ENCODE measurements at places on chromosomes 7 and 10.

DNA sequence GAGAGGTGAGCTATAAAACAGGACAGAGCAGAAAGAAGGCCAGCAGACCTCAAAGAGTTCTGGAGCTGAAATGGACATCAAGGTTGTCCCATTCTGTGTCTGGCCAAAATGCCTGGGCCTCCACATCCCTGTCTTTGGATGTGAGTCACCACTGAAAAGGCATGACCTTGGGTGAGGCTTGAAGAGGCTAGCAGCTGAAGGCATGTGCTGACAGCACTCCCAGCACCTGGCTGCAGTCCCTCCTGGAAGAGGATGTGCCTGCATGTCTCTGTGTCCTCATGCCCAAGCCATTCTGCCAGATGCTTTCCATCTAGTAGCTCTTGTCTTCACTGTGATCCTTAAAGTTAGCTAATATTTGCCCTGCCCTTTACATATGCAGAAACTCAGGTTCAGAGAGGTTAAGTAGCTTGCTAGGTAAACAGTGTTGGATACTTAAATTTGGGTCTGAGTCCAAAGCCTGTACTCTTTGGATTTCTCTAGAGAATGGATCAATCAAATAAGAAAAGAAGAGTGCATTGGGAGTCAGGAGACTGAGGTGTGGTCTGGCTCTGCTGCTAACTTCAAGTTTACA, 35.8 kb downstream of the HECW1 start:
- no peak for DNase-seq

- DNase-seq = no peak
Observed at GRCh38 chr10:62662486-62662885, 142.0 kb upstream of the ADO start.

DNA sequence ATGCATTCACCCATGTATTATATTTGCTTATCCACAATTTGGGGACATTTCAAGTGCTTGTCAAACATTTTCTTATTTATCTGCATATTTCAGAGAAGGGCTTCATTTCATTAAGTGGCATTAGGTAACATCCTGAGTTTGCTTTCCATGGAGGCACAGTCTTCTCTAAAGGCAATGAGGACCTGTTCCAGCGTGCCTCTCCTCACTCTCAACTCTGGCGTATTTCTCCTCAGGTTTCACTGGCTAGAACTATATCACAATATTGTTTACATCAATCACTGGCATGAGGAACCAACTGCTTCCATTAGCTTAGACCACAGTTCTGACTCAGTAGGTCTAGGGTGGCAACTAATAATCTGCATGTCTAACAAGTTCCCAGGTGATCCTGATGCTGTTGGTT, 177.2 kb downstream of the TAX1BP1 start:
- no peak for DNase-seq

DNA sequence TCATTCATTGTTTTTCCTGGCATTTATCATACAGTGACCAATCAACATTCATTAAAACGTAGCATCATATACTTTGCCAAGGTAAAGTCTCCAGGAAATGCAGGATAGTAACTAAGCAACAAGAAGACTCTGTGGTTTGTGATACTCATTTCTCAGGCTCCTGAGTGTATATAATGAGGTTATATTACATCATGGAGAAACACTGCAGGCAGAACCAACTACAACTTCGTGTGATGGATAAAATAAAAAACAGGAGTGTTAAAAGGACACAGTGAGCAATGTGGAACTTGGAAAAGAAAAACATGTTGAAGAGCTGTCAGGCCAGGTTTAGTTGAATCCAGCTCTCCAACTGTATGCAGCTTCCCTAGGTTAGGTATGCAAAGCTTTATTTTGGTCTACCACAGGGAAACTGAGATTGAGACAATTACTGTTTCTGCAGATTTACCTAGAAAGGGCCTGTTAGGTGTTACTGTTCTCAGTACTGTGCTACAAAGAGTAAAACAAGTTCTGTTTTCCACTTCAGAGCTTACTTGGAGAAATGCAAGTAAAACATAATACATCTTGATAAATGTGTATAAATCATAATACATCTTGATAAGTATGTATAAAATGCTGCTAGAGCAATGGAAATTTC, 7.8 kb upstream of the CCNY start:
- peak; percentile 67 for DNase-seq

DNA sequence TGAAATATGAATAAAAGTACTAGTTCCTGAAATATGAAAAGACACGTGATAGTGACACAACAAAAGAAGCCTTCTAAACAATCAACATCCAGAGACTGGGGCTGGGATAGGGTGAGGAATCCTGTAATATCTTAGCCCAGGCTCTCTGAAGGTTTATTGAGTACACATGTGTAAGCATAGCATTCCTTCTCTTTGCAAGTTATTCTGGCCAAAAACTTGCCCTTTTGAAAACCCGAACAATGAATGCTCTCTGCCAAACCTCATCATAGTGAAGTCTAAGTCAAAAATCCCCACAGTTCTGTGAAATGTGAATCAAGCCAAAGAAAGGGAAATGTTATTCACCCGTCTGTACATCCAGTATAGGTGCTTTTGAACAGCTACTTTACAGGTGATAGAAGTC, 11.6 kb downstream of the SEMA3D start:
- peak; percentile 58 for DNase-seq

DNA sequence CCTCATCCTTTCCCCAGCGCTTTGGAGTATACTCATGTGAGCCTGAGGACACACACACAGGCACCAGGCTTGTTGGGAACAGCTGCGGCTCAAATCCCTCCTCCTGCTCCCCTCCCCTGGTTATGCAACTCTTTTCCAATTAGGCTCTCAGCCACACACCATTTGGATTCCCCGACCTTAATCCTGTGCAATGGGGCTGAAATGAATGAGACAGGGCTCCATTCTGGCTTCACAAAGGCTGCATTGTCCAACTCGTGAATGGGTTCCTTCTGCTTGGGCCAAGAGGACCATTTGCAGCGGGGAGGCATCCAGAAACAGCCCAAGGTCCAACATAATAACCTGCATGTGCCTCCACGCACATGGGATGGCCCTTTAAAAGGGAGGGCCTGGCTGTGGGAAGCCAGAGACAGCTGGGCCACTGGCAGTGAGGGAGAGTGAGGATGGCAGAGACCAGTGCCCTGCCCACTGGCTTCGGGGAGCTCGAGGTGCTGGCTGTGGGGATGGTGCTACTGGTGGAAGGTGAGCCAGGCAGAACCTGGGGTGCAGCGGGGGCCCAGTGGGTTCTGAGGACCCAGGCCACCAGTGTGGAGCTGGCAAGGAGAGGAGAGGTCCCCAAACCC, at the start of gene RGR:
TSS of gene RGR (plus strand) at position 403 of the 620 bp plus-strand sequence. CDS start at position 441, 38 bp downstream.
- DNase-seq = peak; percentile 75

- DNase-seq = no peak
Observed at GRCh38 chr10:114479307-114479706, 75.0 kb upstream of the AFAP1L2 start.

DNA sequence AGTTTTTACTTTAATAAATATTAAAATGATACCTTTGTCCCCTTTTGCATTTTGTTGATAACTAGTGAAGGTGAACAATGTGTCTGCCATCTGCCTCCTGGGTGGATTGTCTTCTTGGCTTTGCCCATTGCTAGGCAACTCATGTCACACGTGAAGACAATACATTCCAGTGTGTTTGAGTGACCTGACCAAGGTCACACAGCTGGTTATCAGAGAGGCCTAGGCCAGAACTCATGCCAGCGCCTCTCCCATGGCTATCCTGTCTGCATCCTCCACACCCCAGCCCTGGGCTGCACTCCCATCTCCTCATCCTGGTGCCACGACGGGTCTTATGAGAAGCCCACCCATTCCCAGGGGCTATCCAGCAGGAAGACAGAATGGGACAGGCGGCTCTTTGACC, 108.7 kb downstream of the PLCE1 start:
- no peak for DNase-seq

DNA sequence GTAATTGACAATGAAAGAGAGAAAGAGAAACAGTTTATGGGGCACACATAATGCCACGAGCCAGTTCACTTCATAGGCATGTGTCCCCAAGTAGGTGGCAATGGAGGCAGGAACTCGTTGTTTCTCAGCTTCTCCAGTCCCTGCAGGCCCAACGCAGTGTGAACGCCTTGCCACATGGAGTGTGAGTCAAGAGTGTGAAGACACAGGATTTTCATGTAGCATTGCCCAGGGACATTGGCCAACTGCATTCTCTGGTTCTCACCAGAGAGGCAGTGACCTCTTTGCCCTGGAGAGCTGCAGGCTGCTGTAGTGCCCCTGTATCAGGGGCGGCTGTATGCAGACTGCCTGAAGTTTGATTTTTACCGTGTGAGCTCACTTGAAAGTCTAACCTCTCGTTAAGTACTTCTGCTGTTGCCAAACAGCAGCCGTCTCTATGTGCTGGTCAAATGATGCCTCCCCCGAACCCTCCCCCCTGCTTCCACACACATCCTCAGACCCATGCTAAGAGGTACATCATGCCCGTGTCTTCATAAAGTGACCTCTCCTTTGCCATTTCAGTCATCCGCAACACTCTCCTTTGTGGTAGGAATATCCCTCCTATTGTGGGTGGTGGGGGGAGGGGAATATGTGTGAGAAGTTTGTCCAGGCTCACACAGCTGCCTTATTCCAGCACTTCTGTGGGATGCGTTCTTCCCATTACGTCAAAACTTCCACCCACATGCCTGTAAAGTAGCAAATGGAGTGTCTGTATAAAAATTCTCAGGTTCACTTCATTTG, 12.7 kb downstream of the LRRC18 start:
- no peak for DNase-seq

DNA sequence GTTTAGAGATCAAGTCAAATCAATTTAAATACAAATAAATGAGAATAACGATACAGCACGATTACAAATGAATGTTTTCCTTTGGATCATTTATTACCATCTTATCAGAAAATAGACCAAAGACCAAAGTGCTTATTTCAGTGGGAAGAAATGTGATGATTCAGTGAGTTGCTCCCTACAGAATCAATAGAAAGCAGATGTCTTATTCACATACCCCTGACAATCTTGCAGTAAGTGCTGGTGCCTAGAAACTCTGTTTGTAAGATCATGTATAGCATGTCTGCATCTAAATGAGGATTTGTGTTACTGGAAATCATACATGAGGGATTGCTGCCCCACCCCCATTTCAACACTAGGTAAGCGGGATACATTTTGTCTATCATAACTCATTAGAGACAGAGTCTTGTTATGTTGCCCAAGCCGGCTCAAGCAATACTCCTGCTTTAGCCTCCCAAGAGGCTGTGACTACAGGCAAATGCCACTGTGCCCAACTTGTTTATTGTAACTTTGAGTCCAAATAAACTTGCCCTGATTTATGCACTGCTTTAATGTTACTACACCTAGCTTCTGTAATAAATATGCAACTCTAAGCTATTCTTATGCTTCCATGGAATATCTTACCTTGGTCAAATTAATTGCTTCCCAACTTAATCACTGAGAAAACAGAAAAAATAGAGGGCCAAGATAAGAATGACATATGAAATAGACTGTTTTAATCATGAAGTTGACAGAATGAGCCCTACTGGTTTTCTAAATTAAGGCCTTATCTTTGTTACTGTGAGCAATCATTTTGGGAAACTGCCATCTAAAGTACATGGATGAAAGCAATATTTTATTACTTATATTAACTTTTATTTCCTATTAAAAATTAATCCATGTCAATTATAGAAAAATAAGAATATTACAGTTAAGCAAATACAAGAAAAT, 82.5 kb downstream of the AHR start:
- DNase-seq = no peak

- DNase-seq = peak; percentile 94
Observed at GRCh38 chr10:77391605-77392235, 245.9 kb downstream of the KCNMA1 start.

GRCh38 chr10:71218651-71219050, 6.3 kb downstream of the UNC5B start:
- no peak for DNase-seq

DNA sequence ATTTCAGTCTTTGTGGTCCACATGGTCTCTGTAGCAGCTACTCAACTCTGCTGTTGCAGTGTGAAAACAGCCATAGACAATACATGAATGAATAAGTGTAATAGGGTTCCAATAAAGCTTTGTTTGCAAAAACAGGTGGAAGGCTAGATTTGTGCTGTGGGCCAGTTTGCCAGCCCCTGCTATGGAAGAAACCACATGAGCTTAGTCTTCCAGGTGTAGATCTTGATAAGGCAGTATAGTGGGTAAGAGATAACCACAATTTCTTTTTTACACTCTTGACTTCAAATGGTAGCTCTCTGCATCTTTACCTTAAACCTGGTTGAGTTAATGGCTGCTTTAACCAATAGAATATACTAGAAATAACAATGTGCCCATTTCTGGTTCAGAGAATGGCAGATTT, 135.0 kb upstream of the PALS2 start:
- no peak for DNase-seq

GRCh38 chr7:150976529-150977381, 1.4 kb downstream of the KCNH2 start:
- DNase-seq = no peak

DNA sequence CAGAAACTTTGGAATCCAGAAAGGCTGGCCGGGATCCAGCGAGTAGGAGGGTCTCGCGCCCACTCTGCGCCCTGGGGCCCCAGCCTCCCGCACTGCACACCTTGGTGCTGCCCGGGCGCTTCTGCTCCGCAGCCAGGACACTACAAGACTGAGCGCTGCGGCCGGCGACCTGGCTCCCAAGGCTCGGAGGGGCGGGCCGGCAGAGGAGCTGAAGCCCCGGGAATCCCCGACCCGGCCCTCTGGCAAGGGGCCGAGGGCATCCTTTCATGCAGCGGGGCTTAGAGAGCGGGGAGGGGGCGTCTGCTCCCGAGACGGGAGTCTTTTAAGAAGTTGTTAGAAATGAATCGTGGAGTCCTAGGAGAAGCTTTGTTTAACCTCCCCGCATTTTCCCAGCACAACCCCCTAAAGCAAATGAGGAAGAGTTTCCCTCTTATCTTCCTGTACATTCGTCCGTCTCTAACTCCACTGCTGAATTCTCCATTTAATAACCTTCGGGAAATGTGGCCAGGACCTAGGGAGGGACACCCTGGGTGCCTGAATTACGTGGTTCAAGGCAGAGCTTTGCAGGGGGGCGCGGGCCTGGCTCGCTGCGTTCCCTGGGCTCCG, 1.1 kb downstream of the VWC2 start:
- peak; percentile 11 for DNase-seq

- no peak for DNase-seq
Observed at GRCh38 chr7:131483586-131483985, 72.8 kb downstream of the PODXL start.

GRCh38 chr7:156232931-156233705, 407.5 kb upstream of the RNF32 start:
- no peak for DNase-seq

- peak; percentile 40 for DNase-seq
Observed at GRCh38 chr10:18378766-18379165, 238.5 kb downstream of the CACNB2 start.

- DNase-seq = no peak
Observed at GRCh38 chr10:3142146-3142875, 30.3 kb downstream of the PITRM1 start.

- no peak for DNase-seq
Observed at GRCh38 chr10:124129471-124129870, 36.1 kb upstream of the CHST15 start.

GRCh38 chr10:109902992-109903947, 20.0 kb downstream of the XPNPEP1 start:
- no peak for DNase-seq

DNA sequence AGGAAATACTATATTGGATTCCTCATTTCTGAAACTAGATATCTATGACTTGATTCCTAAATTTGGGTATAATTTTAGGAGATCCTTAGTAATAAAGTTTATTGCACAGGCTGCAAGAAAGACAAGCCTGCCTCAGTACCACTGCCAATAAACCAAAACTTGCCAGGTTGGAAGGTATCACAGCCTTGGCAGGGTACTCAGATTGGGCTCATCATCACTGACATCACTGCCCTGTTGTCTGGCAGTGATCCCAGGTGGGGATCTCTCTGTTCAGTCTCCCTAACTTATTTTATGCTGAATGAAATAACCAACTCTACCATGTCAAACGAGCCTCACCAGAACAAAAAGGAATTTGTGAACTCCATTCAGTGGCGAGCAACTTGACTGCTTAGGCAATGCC, 18.8 kb downstream of the FIGNL1 start:
- DNase-seq = no peak

Measured in astrocyte of the hippocampus (primary cell).